ENCODE measurements at places on chromosomes 4 and X.

DNA sequence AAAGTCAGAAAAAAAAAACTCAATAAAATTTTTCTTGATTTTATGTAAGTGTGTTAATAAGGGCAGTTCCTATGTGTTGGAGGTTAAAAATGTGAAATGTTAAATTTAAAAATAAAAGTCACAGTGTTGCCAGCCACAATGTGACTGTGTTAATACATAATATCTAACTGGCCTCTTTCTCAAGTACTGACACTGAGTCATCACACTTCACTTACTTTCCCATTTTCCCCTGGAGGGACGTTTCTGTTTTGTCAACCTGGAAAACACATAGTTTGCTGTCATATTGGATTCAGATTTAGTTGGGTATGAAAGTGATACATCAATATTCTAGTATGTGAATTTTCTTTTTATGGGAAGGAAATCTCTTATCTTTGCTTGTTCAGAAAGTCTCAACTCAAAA is 46.4 kb downstream of the ARHGEF38 start:
- DNase-seq = no peak

GRCh38 chr4:163245044-163245728 is 78.5 kb upstream of the NAF1 start:
- DNase-seq = no peak

GRCh38 chrX:21926116-21926515 is 14.4 kb upstream of the SMS start:
- DNase-seq = no peak

DNA sequence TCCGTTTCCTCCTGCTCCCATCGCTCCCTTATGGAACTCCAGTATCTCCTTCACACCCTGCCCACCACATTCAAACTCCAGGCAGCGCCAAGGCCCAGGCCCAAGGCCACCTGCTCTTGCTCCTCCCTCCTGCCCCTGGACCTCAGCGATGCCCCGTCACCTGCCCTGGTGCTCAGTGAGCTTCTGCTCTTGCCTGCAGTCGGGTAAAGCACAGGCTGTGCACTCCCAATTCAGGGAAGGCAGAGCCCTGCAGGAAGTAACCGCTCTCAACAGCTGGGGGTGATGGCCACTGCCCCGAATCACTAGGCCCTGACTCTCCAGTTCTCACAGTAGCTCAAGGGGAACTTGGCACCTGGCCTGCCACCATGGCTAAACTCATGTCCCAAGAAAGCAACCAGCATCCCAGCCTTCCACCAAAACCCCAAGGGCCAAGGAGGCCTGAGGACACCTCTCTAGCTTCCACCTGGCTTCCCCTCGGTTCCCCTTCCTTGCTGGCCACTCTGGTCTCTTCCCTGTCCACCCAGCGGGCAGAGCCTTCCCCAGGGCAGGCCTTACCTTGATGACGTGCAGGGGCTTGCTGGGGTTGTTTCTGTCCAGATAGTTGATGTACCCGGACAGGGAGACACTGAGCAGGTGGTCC is 29.3 kb downstream of the WDR1 start:
- DNase-seq = peak; percentile 73

GRCh38 chr4:146640465-146641061 is 1.9 kb downstream of the POU4F2 start:
- no peak for DNase-seq

GRCh38 chrX:40651620-40652223 is 4.4 kb upstream of the CXorf38 start:
- DNase-seq = no peak

- no peak for DNase-seq
Observed at GRCh38 chr4:114267976-114268375, 288.5 kb upstream of the ARSJ start.

- no peak for DNase-seq
Observed at GRCh38 chr4:151628001-151628608, 132.7 kb downstream of the GATB start.

DNA sequence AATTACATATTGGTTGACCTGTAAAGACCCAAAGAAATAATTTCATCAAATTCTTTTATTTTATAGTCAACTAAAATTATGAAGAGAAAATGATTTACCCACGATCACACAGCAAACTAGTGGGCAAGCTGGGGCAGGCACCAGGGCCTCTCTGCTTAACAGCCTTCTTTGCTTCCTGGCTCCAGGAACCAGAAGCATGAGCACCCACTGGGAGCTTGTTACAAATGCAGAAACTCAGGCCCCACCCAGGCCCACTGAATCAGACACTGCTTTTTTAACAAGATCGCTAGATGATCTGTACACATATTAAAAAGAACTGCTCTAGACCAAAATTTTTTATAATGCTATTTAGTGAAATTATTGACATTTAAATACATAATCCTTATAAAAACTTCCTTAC is 95.0 kb downstream of the GEMIN8 start:
- DNase-seq = no peak

DNA sequence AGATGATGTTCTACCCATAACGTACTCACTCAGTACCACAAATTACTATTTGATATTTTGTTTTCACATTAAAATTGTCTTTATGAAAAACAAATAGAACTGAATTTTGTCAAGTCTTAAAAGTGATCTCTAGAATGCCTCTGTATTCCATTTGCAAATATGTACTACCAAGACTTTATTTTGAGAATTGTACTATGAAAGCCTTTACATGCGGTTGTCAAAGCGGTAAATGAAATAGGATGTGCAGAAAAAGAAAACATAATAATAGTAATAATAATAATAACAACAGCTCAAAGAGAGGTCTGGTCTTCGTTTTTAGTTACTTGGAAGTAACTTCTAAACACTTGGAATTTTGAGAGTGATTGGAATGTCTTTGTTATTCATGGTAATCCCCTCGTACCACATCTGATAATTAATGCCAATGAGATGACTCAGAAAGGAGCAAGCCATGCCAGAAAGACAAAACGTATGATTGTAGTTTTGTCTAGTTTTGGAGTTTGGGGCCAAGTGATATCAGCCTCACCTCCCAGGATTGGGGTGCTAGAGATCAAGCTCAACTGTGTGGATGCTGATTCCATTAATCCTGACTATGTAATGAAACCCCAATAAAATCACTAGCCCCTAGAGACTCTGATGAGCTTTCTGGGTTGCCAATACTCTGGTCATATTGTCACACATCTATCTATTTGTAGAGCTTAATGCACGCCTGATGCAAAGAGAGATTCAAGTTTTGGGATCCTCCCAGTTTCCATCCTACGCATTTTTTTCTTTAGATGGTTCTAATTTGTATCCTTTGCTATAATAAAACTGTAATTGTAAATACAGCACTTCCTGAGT is 20.2 kb upstream of the CTSO start:
- DNase-seq = no peak

DNA sequence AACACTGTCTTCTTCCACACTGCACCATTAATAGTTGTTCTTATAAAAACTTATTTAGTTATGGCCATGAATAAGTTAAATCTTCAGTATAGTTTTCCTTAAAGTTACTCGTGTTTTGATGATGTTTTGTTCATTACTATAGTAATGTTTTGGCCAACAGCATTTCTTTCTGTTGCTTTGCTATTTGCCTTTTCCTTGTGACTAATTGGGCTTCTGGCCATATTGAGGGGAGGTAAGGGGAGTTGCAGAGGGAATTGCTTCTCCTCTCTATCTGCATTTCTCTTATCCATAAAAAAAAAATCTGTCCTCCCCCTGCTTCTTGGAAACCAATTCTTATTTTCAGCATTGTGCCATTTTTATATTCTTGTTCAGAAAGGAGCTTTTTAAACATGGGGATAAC is 42.7 kb upstream of the ZCCHC12 start:
- no peak for DNase-seq

DNA sequence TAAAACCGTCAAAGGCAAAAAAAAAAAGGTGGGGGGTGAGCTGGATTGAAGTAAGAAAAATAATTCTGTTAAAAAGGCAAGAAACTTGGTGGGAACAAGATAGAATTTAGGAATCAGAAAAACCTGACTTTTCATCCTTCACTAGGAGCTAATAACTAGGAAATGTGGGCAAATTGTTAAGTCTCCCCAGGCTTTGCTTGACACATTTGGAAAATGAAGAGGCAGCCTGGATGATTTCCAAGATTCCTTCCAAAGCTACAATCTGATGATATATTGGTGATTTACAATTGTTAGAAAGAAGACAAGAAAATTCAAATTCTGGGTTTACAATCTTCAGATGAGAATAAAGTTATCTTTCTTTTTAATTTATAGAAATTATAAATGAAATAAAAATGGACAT is 1062.5 kb downstream of the ADGRL3 start:
- DNase-seq = no peak

GRCh38 chr4:88830598-88830997 is 133.0 kb upstream of the NAP1L5 start:
- DNase-seq = no peak

- DNase-seq = no peak
Observed at GRCh38 chr4:122857160-122857559, 30.5 kb downstream of the FGF2 start.

- no peak for DNase-seq
Observed at GRCh38 chr4:159384632-159385031, 281.8 kb downstream of the RAPGEF2 start.

- DNase-seq = peak; percentile 57
Observed at GRCh38 chr4:952881-953573, 20.3 kb downstream of the DGKQ start.

DNA sequence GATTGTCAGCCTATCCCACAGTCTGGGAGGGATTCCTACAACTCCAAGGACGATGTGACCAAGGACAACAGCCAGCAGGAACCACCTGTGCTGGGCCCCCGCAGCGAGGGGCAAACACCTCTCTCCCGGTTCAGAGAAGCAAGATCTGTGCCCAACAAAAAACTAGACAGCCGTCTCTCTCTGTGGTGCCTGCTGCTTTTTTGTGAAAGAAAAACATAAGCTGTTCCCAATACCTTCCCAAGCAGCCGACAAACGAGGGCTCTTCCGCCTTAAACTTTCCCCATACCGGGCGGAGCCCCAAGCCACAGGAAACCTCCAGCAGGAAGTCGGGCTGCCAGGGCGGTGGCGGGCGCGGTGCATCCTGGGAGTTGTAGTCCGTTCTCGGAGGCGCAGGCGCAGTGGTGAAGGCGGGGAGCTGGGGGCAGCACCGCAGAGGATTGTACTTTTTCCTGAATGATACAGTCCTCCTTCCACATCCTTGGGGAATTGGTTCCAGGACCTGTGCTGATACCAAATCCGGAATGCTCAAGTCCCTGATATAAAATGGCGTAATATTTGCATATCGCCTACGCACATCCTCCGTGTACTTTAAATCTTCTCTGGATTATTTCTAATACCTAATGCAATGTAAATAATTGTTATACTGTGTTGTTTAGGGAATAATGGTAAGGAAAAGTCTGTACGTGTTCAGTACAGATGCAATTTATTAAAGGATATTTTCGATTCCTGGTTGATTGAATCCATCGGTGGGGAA is 63.1 kb upstream of the IRF2 start:
- DNase-seq = peak; percentile 99

GRCh38 chr4:153521999-153522801 is 56.0 kb downstream of the TMEM131L start:
- DNase-seq = no peak

- no peak for DNase-seq
Observed at GRCh38 chrX:74162199-74162598, 141.8 kb upstream of the ZCCHC13 start.

DNA sequence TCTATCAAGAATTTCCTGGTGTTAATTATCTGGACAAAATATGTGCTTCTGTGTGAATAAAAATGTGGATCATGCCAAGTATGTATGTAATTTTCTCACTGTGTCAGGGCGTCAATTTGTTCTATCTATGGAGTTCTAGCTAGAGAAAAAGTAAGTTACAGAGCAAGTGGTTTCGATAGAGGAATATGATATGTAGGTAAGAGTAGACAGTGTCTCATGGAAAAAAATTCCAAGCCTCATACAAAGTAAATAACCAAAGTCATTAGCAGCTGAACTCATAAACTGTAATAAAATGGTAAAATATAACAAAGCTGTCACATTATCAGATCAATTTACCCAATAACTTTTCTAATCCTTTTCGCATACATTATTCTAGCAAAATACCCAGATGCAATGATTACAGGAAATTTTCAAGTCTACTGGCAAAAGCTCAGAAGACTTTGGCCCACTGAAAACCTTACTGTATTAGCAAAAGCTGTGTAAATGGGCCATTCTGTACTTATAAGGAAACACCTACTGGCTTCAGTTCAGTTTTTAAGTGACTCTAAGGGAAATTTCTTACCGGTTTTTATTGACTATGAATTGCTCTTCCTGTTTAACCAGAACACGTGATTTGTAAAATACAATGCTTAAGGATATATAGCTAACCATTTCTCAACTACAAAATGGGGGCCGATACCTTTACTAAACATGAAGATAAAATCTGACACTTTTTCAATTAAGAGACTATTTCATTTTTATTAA is 121.0 kb upstream of the ARSJ start:
- DNase-seq = no peak

DNA sequence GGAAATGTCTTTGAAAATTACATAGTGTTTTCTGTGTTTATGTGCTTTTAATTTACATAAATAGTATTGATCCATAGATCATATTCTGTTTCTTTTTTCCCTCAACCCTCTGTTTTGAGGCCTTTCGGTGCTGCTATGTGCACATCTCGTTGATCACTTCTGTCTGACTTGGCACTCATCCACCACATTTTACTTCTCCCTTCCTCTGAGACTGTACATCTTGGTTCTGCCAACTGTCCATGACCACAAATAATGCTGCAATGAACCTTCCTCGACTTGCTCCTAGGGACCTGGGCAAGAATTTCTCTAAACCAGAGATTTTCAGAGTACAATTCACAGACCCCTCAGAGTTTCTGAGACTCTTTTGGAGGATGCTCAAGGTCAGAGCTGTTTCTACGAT is 74.4 kb downstream of the RTL5 start:
- DNase-seq = no peak

GRCh38 chr4:163548481-163549243 is 54.2 kb downstream of the TMA16 start:
- no peak for DNase-seq

Data from cardiac septum (tissue), 1 donor.